Left renal pelvis (tissue), 4 donors: ENCODE measurements at places on chromosomes 4 and X. TPM values are rescaled to one million over a fixed set of nuclear protein-coding genes. Genes with fewer than 3 reads are reported as not detected.

The TEX11 gene
- 0.06 TPM for polyA plus RNA-seq

- DNase-seq = no peak
Measured at GRCh38 chrX:38860106-38861013, 59.1 kb downstream of the MID1IP1 start.

DNA sequence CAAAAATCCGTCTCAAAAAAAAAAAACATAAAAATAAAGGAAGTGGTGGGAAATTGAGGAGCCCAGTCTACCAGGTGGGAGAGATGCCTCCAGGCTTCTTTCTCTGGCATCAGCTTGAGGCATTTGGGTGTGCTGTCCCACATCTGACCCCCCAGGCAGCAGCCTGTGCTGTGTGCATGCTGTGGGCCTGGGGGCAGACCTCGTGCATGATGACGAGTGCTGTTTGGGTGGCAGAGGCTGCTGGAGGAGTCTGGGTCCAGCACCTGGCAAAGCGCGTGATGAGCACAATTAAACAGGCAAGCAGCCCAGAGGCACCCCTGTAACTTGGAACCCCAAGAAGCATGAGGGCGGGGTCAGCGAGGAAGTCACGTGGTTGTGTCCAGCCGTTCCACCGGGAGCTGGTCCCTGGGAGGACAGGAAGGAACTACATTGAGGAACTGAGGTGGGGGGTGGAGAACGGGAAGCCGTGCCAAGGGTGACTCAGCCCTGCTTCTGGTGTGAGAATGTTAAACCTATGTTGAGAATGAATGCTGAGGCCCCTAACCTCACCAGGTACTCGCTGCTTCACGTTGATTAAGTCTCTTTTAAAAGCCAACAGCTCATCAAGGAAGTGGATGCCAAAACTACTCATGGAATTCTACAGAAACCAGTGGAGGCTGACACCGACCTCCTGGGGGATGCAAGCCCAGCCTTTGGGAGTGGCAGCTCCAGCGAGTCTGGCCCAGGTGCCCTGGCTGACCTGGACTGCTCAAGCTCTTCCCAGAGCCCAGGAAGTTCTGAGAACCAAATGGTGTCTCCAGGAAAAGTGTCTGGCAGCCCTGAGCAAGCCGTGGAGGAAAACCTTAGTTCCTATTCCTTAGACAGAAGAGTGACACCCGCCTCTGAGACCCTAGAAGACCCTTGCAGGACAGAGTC lies 6.1 kb downstream of the TACC3 start:
- no peak for DNase-seq

The PDE6B gene
- polyA plus RNA-seq = 10.7 TPM

The PSAPL1 gene
- polyA plus RNA-seq = not detected

DNA sequence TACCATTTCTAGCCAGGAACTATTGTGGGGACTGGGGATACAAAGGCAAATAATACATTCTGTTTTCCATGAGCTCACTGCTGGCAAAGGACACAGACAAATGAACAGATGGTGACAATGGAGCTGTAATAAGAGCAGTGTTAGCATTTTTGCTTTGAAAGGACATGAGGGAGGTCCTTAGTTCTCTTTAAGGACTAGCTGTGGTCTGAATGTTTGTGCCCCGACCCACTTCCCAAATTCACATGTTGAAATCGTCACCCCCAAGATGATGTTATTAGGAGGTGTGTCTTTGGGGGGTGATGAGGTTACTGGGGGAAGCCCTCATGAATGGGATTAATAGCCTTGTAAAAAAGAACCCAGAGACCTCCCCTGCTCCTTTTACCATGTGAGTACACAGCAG lies 30.3 kb downstream of the CCNG2 start:
- no peak for DNase-seq

GRCh38 chr4:91837608-91838029 lies 466.1 kb upstream of the GRID2 start:
- no peak for DNase-seq

- DNase-seq = no peak
Measured at GRCh38 chrX:2756548-2756947, 4.7 kb downstream of the XG start.

GRCh38 chr4:54586320-54586955 lies 71.3 kb upstream of the KIT start:
- DNase-seq = no peak

GRCh38 chrX:38558686-38559085 lies 2.7 kb upstream of the TSPAN7 start:
- no peak for DNase-seq

GRCh38 chr4:174284487-174284886 lies 776 bp downstream of the CEP44 start:
- no peak for DNase-seq

The CLDN34 gene
- not detected for polyA plus RNA-seq

The BST1 gene
- polyA plus RNA-seq = 16.2 TPM

DNA sequence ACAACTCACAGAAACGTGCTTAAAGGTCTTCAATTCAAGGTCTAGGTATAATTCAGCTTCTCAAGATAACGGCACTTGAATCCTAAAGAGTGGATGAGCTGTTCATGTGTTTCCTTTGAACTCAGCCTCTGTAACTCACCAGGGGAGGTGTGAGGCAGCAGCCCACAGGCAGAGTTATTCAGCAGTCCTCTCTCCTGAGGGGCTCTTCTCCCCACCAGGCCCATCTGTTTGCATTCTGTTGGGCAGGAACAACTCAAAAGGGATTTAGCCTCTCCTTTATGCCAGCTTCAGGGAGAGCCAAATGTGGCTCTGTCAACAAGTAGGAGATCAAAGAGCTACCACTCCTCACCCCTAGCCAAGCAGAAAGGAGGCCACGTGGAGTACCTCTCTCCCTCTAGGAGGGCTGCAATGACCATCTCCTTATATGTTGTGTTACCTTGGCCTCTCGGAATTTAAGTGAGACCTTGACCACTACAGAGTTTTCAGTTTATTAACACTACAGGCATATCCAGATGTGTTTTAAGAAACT lies 151.2 kb downstream of the SPATA18 start:
- no peak for DNase-seq

DNA sequence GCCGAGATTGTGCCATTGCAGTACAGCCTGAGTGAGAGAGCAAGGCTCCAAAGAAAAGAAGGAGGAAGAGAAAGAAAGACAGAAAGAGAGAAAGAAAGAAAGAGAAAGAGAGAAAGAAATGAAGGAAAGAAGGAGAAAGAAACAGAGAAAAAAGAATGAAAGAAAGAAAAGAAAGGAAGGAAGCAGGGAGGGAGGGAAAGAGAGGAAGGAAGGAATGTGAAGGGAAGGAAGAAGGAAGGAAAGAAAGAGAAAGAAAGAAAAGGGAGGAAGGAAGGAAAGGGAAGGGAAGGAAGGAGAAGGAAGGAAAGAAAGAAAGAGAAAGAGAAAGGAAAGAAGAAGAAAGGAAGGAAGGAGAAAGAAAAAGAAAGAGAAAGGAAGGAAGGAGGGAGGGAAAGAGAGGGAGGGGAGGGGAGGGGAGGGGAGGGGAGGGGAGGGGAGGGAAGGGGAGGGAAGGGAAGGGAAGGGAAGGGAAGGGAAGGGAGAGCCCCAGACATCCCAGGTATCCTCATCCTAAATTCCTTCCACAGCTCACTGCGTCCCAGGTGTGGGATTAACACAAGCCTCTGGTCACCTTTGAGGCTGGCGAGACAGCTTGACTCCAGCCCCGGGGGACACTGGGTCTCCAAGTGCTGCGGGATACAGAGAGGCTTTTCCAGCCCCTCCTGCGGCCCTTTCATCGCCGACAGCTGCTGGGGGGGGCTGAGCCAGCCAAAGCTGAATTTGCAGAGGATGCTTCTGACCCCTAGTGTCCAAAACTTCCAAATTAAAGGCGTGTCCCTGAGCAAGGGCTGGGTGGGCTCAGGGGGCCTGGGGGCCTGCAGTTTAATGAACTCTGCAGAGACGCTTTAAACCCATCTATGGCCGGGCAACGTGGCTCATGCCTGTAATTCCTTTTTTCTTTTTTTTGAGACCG lies 24.2 kb upstream of the CSF2RA start:
- no peak for DNase-seq

- DNase-seq = peak; percentile 35
Measured at GRCh38 chrX:2664502-2664901, 26.6 kb upstream of the CD99 start.

DNA sequence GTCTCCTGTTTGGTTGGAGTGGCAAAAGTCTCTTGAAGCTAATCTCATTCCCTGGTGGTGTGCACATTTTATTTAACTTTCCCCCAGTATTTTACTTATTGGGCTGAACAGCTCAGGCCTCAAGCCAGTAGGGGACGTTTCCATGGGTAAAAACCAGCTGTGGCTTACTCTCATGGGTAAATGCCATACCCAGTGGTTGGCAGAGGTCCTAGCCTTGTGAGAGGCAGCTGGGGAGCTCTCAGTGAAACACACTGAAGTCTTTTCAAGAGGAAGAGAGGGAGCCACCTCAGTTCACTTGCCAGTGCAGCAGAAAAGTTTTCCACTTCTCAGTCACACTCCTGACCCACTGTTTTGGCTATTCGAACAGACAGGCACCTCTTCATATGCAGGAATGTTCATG lies 1964.2 kb downstream of the ARAP2 start:
- DNase-seq = no peak

The SCFD2 gene
- 14.2 TPM for polyA plus RNA-seq
